ENCODE measurements at places on chromosomes 16 and 17.

- peak; percentile 87 for DNase-seq
Measured at GRCh38 chr16:27819356-27819755, 244.2 kb downstream of the GSG1L start.

DNA sequence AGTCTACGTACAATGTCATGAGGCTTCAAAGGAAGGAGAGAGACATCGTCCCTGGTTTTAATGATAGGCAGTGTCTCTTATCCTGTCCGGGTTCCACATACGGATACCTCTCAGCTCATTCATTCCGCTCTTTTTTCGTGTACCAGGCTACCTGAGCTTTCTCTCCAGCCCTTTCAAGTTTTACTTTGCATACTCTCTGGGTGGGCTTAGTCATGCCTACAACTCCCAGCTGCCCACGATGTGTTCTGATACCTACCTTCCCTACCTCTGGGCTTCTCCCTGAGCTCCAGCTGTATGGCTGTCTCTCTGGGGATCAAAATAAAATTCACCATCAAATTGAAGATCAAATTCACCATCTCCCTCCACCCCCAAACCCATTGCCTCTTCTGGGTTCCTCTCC lies 354.0 kb upstream of the EEF2KMT start:
- DNase-seq = no peak

- DNase-seq = peak; percentile 85
Measured at GRCh38 chr17:50832267-50832863, 3.0 kb upstream of the WFIKKN2 start.

DNA sequence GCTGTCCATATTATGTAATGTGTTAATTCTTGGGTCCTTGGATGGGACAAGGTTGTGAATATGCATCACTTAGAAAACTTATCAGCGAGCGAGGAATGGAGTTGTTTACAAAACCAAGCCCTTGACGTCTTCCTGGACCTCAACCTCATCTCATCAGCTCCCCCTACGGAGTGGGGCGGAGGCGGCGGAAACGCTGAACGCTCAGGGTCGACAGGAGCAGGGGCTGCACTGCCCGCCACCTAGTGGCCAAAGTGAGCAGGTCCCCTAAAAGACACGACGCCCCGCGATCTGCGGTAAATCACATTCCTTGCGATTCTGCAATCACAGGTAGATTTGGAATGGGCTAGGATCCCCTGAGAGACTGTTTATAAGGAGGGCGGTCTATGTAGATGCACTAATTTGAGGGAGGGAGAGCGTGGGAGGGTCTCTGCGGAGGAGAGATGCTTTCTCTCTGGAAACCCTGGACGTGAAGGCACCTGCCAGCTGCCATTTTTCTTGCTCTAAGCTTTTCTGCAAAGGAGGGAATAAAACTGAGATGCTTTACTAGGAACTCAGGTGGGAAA lies 5.4 kb upstream of the ICAM2 start:
- DNase-seq = no peak

DNA sequence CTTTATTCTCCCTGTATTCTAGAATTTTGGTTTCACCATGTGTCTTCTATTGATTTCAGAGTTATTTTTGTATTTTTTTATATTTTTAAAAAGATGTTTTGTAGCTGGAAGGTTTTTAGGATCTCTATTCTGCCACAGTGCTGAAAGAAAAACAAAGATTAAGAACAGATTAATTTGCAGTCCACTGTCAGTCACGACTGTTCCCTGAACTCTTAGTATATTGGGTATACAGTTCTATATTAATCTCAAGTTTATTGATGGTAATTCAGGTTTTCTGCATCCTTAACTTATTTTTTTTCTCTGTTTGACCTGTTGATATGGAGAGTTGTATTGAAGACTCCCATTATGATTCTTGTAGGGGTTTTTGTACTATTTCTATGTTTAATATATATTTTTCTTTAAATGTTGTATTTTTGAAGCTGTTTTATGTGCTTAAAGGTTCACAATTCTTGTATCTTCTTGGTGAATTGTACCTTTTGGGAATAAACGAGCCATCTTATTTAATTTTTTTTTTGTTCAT lies 2.9 kb downstream of the SPECC1 start:
- no peak for DNase-seq

DNA sequence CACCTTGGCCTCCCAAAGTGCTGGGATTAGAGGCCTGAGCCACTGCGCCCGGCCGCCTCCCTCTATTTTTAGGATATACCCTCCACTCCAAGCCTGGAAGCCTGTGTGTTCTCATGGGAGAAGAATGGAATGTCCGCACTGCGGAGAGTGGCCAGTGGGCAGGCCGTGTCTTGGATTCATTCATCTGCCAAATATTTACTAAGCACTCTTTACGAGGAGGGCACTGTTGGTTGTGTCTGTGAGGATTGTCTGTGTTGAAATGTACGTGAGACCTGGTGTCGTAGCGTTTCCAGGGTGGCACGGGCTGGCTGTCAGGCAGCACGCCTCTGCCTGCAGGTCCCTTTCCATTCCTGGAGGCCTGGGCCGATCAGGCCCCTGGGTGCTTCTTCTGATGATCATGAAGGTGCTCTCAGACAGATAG lies 19.2 kb downstream of the PGS1 start:
- DNase-seq = no peak

GRCh38 chr16:22386976-22387375 lies 12.6 kb upstream of the CDR2 start:
- DNase-seq = no peak

- no peak for DNase-seq
Measured at GRCh38 chr17:42171831-42172230, 9.1 kb downstream of the KCNH4 start.

DNA sequence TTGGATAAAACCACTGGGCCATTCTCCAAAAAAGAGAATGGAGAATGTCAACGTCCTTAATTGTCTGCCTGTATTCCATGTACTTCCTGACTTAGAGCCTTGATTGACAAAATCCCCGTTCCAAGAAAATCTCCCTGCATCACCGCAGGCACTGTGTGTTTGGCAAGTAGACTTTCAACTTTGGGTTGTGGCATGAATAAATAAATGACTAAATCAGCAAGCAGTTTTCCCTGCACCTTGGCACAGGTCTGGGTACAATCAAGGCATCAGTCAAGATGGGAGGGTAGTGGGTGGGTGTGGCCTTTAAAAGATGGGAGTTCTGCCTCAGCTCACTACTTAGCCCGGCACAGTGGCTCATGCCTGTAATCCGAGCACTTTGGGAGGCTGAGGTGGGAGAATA lies 248.5 kb upstream of the RPL38 start:
- DNase-seq = no peak

DNA sequence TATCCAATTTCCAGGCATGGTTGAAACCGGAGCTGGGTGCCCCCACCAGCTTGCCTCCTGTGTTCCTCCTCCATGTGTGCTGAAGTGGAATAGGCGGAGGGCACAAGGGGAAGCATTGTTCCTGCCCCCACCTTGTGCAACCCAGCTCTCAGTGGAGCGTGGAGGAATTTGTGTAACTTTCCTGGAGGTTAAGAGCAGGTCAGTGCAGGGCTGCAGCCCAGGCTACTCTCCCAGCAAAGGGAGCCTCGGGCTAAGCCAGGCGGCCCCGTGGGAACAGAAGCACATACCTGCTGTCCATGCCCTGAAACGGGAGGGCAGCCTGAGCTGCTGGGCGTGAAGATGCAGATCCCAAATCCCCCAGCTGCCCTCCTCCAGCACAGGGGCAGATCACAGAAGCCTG lies 158.8 kb upstream of the LHX1 start:
- DNase-seq = no peak

Data from chondrocyte (in vitro differentiated cells).